ENCODE measurements at places on chromosomes 7 and 10. TPM values are rescaled to one million over a fixed set of nuclear protein-coding genes. Genes with fewer than 3 reads are reported as not detected.

The VWA2 gene
- not detected for total RNA-seq

The UTF1 gene
- total RNA-seq, result not detected

The MRPS17 gene
- 12.3 TPM for total RNA-seq

- H3K27me3 ChIP-seq, result peaks cover 31% of the 10 kb centered on the region
- DNase-seq, result no peak
- H3K36me3 ChIP-seq, result no peaks in the 10 kb centered on the region
- H3K4me1 ChIP-seq, result no peaks in the 10 kb centered on the region
- H3K4me3 ChIP-seq, result no peak overlapping the region
Observed at GRCh38 chr10:118214776-118215175, 127.3 kb downstream of the FAM204A start.

The FZD8 gene
- 0.28 TPM for total RNA-seq

DNA sequence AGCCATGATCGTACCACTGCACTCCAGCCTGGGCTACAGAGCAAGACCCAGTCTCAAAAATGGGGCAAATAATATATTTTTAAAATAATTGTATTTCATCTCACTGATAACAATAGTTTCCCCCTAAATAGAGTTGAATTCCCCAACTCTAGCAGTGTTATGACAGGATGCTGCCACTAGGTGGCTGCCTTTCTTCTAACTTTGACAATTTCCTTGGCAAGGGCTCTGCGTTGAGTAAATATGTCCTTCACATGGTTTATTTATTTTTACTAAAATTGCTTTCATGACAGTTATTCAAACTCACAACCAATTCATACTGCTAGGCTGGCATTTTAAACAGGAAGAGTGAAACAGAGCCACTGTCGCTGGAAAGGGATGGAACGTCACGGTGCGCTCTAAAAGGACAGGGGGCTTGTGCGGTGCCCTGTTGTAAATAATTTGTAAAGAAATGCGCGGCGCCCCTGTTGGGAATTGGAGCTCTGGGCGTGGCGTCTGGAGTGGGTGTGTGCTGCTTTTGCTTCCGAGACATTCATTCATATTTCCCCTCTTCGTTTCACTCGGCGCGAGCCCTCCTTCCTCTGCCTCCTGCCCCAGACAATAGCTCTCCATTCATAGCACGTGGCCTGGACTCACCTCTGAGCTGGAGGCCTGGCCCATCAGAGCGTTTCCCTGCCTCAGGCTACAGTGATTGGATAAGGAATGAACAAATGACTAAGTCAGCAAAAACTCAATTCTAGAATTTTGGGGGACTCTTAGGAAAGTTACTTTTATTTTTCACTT lies 20.5 kb upstream of the PITRM1 start:
- H3K27ac ChIP-seq, result no peak overlapping the region
- H3K4me1 ChIP-seq, result peaks cover 12% of the 10 kb centered on the region
- no peak overlapping the region for H3K4me3 ChIP-seq
- DNase-seq, result no peak
- peaks cover 53% of the 10 kb centered on the region for H3K27me3 ChIP-seq

- DNase-seq, result no peak
- no peaks in the 10 kb centered on the region for H3K36me3 ChIP-seq
- no peaks in the 10 kb centered on the region for H3K4me1 ChIP-seq
- no peaks in the 10 kb centered on the region for H3K27me3 ChIP-seq
- H3K4me3 ChIP-seq, result no peak overlapping the region
Observed at GRCh38 chr10:90344226-90344625, 513.6 kb downstream of the HTR7 start.

- H3K4me3 ChIP-seq, result no peak overlapping the region
- no peaks in the 10 kb centered on the region for H3K4me1 ChIP-seq
- DNase-seq, result no peak
- no peaks in the 10 kb centered on the region for H3K36me3 ChIP-seq
Observed at GRCh38 chr10:14299556-14299955, 31.2 kb downstream of the FRMD4A start.

DNA sequence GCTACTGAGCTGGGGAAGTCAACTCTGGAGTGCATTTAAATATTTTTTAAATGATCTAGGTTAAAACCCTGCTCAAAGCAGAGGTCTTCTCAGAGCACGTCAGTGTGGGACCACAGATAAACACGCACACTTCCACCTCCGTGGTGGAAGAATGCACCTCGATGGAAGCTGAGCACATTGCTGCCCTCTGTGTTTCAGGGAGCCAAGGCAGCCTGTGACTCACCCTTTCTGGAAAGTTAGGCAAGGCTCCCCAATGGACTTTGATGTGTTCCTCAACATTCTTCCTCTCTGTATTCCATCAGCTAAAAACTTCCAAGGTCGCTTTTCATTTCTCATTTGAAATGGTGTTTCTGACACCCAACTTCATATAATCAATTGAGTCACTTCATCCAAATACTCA lies 170.8 kb upstream of the KMT2E start:
- H3K4me1 ChIP-seq, result no peaks in the 10 kb centered on the region
- H3K27me3 ChIP-seq, result peaks cover 32% of the 10 kb centered on the region

- no peak overlapping the region for H3K27ac ChIP-seq
- no peak for DNase-seq
- no peak overlapping the region for H3K4me3 ChIP-seq
- no peaks in the 10 kb centered on the region for H3K36me3 ChIP-seq
Observed at GRCh38 chr10:82692458-82692857, 817.5 kb downstream of the NRG3 start.

The STRIP2 gene
- total RNA-seq, result 4.4 TPM

DNA sequence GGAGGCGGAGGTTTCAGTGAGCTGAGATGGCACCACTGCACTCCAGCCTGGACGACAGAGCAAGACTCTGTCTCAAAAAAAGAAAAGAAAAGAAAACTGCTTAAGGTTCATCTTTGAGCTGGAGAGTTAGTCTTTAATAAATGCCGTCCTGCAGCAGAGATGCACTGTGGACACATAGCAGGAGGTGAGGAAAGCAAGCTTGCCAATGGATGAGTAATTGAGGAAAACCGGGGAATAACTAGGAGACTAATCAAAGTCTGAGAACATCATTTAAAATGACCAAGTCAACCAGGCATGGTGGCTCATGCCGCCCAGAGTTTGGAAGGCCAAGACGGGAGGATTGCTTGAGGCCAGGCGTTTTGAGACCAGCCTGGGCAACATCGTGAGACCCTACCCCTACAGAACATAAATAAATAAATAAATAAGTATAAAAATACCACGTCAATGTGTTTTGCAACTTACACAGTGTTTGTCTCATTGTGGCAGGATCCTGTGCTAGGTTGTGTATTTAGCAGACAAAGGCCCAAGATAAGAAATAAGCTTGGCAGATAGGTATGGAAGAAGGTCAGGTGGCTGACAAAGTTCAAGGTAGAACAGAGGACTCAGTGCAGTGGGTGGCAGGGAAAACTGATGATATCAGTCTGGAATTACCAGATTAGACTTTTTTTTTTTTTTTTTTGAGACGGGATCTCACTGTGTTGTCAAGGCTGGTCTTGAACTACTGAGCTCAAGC lies 115.7 kb upstream of the KMT2C start:
- no peaks in the 10 kb centered on the region for H3K27me3 ChIP-seq
- DNase-seq, result no peak
- H3K4me1 ChIP-seq, result no peaks in the 10 kb centered on the region
- H3K36me3 ChIP-seq, result no peaks in the 10 kb centered on the region
- no peak overlapping the region for H3K27ac ChIP-seq
- H3K4me3 ChIP-seq, result no peak overlapping the region

DNA sequence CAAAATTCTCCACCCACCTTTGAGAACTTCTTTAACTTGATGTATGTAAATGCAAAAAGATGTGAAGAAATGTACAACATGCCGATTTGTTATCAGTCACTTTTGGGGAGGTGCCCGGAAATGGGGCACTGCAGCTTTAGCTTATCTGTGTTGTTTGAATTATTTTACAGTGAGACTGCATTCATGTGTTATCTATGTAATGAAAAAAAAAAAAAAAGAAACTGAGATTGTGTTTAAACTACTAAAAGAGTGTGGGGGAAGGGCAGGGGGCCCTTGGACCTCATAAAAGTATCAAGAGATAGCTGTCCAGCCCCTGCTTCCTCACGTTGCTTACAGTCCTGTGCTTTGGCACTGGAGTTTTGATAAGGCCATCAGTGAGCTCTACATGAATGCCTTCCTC lies 259.4 kb downstream of the STK31 start:
- peaks cover 8% of the 10 kb centered on the region for H3K27me3 ChIP-seq
- no peak overlapping the region for H3K4me3 ChIP-seq
- H3K36me3 ChIP-seq, result no peaks in the 10 kb centered on the region
